ENCODE measurements at places on chromosomes 1 and 21.

DNA sequence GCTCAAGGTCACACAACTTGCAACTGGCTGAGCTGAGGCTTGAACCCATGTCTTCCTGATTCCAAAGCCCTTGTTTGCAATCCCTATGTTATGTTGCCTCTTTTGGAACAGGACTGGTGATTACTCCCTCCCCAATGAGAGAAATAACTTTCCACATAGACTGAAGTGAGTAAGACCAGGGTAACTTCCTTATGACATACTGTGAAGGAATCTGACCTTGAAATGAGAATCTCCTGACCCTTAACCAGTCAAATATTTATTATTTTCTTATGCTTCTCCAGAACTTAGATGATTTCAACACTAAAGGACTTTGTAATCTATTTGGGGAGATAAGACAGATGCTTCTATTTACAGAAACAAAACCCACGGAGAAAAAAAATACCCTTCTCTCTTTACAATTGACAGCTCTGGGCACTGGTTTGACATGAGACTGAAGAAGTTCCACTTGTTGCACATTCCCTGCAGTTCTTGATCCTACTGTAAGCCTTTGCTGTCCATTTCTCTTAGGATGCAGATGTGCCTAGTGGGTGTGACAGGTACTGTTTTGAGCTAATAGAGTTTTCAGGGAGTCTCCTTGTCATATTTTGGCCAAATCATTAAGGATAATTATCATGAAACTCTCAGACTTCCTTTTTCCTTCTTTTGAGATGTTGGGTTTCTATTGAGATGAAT lies 3.9 kb upstream of the RPTN start:
- DNase-seq: no peak

- DNase-seq: no peak
Measured at GRCh38 chr1:43366601-43367025, 1.2 kb downstream of the ELOVL1 start.

DNA sequence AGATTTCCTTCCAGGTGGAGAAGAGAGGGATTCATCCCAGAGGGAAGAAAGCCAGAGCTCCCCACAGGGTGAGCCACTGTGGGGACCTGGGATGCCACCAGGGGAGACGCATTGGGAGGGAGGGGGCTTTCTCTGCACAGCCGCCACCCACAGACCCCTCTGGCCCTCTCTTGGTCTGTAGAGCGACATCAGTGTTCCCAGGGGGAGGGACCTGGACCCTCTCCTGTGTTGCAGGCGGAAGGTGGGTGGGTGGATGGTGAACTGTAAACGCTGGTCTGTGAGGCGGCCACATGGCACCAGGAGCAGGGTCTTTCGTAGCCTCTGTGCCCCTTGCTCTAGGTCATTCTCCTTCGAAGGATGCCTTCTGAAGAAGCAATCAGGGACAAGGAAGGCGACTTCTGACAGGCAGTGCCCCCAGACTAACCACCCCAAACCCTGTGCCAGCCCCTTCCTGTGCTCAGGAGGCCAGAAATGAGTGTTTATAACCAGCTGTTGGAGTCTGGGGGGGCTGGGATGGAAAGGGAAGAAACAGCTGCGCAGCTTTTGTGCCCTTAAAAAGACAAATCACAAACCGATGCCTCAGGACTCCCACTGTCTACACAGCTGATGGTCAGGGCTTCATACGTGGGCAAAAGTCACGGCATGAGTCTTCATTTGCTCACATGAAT lies 121.4 kb upstream of the ZBTB40 start:
- DNase-seq: no peak

DNA sequence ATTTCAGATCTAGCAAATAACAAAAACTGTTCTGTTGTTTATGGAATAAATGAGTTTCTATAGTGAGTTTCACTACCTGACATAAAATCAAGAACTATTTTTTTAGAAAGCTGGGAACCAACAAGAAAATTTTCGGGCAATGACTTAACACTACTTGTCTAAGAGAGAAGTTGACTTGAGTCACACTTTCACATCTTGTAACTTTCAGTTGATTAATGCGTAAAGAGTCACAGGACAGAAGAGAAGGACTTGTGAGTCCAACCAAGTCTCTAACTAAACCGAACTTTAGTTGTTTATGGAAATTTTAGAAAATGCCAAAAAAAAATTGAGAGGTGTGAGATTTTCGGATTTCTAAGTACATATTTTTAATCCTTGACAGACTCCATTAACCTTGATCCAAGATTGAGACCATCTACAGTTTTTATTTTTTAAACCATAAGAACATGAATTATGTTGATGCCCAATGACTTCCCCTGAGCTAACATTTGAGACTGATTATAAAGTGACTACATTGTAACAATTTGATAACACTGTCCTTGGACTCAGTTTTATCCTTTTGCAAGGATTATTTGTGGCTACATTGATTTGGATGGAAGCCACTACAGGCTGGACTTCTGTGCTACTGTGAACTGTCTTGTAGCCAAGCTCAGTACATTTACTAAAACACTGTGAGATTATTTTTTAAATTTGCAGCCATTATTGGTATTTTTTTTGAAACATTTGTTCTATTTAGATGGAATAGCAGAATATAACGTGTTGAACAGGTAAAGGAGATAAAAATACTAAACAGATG lies 284.0 kb downstream of the PTPRC start:
- no peak for DNase-seq

DNA sequence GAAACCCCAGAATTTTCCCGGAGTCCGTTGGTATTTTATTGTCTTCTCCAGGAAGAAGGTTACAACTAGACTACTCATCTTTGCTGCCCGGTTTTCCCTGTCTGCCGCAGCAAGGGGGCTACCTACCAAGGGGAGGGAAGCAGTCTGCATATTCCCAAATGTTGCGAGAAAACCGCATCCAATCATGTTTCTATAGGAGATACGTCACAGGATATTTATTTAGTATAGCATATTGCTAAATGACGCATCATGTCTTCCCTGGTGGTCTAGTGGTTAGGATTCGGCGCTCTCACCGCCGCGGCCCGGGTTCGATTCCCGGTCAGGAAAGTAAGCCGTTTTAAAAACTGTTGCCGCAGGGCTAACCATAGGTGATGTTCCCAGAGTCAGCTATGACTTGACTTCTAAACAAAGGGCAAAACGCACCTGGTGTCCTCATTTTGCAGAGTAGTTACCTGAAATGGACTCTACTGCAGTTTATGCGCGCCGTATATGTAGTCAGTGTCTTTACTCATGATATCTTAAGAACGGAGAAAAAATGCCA lies 15.2 kb upstream of the ZNF692 start:
- DNase-seq: no peak

GRCh38 chr1:84344286-84344685 lies 42.8 kb downstream of the SAMD13 start:
- DNase-seq: no peak

GRCh38 chr1:155272466-155273342 lies 600 bp downstream of the CLK2 start:
- DNase-seq: peak; percentile 64

DNA sequence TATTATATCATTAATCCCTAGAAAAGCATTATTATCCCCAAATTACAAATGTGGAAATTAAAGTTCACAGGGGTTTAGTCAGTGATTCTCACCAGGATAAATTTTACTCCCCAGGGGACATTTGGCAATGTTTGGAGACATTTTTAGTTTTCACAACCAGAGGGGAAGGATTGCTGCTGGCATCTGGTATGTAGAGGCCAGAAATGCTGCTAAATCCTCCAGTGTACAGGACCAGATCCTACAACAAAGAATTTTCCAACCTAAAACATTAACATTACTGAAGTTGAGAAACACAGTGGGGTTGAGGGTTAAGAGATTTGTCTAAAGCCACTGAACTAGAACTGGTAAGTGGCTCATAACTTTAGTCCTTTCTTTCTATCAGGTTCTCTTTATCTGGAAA lies 162.0 kb upstream of the SYT6 start:
- no peak for DNase-seq

- DNase-seq: no peak
Measured at GRCh38 chr1:175157200-175157599, 35.4 kb downstream of the KIAA0040 start.

- DNase-seq: no peak
Measured at GRCh38 chr1:117697220-117697781, 91.5 kb downstream of the TENT5C start.

GRCh38 chr1:44903011-44903680 lies 60.1 kb upstream of the PTCH2 start:
- no peak for DNase-seq

- DNase-seq: no peak
Measured at GRCh38 chr1:15420853-15421465, 11.3 kb downstream of the EFHD2 start.

- no peak for DNase-seq
Measured at GRCh38 chr1:110346690-110347089, 7.5 kb downstream of the RBM15 start.

GRCh38 chr1:59422921-59423575 lies 126.2 kb downstream of the FGGY start:
- DNase-seq: no peak

- DNase-seq: no peak
Measured at GRCh38 chr1:93699049-93699384, 17.4 kb upstream of the BCAR3 start.

GRCh38 chr1:225479341-225479740 lies 51.5 kb upstream of the LBR start:
- DNase-seq: no peak

- DNase-seq: no peak
Measured at GRCh38 chr1:59986516-59987310, 60.1 kb upstream of the CYP2J2 start.

- DNase-seq: no peak
Measured at GRCh38 chr21:32545948-32546441, 39.3 kb downstream of the TCP10L start.

DNA sequence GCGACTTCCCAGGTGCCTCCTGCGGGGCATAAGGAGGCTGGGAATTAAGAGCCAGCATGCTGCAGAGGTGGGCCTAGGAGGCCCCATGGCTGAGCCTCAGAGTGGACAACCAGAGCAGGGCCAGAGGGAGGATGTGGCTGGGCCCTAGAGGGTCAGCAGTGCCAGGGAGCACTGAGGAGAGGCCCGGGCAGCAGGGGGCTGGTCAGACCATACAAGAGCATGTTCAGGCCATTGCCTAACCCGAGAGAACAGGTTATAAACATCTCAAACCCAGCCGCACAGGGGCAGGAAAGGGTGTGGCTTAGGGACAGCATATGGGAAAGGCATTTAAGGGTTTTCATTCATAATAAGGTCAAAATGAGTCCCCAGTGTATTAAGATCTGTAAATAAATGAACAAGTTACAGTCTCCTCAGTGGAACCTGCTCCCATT lies 51.1 kb downstream of the IER5 start:
- no peak for DNase-seq

DNA sequence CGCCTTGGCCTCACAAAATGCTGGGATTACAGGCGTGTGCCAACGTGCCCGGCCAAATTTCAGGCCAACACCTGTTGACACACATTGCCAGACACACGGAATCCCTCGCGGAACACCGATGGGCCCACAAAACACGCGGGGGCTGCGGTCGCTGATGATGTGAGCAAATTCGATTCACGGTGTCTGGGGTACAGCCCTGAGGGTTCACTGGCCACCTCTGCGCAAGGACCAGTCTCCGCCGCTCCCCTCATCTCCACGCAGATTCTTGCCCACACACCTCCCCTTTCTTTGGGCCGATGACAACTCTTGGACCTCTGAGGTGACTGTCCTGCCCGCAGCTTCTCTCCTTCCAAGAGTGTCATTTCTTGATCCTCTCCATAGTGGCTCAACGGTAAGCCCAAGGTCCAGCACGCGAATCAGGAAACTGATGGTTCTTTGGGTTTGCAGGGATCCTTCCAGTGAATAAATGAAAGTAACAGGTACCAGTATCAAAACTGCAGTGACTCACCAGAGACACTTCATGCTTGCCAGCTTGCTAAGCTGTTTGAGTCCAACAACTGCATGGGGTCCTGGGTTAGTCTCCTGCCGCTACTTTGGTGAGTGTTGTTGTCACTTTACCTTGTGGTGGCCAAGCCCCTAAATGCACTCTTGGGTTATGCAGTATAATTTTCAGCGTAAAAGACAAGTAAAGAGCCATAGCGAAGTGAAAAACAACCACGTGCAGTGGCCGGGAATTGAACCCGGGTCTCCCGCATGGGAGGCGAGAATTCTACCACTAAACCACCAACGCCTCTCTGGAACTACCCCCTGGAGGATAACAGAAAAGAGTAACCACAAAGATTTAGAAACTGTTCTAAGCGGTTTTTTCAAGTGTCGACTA lies 11.0 kb upstream of the RNU1-3 start:
- DNase-seq: peak; percentile 48

DNA sequence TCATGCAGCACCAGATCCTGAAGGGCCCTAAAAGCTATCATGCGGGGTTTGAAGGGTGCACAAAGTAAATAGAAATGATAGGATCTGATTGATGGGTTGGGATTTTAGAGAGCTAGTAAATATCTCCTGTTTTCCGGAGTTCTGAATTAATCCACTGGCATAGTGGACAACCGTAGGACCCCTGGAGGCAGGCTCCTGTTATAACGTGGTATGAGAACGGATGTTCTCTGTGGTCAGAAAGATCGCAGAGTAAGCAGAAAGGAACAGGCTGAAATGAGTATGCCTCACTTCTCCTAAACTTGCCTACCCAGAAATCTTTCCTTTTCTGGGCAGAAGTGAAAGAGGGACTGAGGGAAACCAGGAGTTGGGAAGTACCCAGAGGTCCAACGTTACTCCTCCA lies 470.8 kb downstream of the AJAP1 start:
- no peak for DNase-seq

DNA sequence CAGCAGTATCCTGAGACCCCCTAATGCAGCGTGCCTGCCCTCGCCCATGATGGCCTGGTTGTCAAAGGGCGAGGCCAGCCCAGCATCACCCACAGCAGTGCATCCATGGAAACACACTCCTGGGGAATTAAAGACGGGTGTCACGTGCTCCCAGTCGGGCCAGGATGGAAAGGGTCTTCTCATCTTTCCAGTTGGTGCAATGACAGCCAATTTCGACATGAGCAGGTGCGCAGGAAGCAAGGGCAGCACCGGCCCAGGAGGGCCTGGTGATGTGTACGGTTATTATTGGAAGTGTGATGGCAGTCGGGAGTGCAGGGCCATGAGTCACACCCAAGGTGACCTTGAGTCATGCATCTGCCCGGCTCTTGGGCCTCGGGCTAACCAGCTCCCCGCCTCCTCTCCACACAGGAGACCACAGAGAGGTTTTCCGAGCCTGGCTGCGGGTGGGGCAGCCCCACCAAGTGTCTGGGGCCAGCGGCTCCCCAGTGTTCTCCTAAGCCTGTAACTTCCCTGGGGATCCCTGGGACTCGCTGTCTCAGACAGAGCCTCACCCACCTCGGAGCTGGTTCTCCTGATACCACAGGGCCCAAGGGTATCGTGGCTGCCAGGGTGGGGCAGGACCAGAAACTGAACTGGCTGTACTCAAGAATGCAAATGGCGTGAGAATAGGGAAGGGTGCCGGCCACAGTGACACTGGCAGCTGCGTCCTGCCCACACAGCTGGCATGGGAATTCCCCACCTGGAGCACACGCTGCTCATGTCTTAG lies 119.8 kb downstream of the SIK1 start:
- DNase-seq: no peak
